ENCODE measurements at places on chromosomes 12 and 14.

DNA sequence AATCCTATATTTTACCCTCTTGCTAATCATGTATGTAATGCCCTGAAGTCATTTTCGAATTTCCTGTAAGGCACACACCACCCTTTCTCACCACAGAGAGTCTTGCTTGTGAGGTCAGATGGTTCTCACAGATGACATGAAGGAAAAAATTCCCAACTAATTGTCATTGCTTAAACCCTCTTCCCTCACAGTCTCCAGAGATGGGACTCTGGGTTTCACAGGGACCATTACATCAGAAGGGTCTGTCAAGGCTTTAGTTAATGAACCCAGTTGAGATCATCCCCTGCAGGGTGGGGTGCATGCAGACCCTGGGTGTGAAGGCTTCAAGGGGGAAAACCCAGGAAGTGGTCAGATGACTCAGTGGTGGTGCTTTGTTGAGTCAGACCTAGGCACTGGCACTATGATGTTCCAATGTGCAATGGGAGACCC is 229.6 kb downstream of the BCAT1 start:
- DNase-seq: no peak

- no peak for DNase-seq
Measured at GRCh38 chr14:44995770-44996294, 33.8 kb downstream of the TOGARAM1 start.

GRCh38 chr12:30268041-30268440 is 427.6 kb downstream of the IPO8 start:
- no peak for DNase-seq

GRCh38 chr14:91636604-91637003 is 95.3 kb downstream of the CATSPERB start:
- no peak for DNase-seq

- DNase-seq: peak; percentile 9
Measured at GRCh38 chr12:33605757-33606156, 166.1 kb upstream of the SYT10 start.

- DNase-seq: no peak
Measured at GRCh38 chr12:93547778-93548177, 24.7 kb upstream of the SOCS2 start.

DNA sequence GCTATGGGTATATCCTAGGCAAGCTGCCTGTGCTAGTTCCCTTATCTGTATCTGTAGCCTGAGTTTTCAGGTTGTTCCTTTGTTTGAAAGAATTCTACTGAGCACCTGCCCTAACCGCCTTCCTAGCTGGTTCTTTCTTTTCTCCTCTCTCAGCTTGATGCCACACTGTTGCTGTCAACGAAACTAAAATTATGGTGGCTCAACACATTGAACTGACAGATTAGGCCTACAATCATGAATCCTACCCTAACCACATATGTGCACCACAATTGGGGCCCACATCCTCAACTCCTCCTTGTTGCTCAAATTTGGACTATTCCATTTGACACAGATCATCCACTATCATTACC is 36.2 kb upstream of the RESF1 start:
- no peak for DNase-seq

DNA sequence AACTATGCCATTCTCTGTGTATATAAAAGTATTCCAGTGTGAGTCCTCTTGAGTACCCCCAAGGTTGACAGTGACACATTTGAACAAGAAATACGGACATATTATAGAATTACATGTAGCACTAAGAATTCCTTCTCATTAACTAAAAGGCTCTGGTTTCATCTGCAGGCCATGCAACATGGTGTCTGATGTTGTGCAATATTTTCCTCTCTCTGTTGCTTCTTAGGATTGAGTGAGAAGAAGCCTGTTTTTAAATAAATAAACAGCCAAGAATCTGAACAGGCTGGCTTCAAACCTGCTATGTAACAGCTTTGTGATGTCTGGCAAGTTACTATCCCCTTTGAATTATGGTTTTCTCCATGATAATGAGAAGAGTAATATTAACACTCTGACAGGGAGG is 22.2 kb upstream of the CCER1 start:
- no peak for DNase-seq

- no peak for DNase-seq
Measured at GRCh38 chr14:84988357-84988756, 541.6 kb upstream of the FLRT2 start.

DNA sequence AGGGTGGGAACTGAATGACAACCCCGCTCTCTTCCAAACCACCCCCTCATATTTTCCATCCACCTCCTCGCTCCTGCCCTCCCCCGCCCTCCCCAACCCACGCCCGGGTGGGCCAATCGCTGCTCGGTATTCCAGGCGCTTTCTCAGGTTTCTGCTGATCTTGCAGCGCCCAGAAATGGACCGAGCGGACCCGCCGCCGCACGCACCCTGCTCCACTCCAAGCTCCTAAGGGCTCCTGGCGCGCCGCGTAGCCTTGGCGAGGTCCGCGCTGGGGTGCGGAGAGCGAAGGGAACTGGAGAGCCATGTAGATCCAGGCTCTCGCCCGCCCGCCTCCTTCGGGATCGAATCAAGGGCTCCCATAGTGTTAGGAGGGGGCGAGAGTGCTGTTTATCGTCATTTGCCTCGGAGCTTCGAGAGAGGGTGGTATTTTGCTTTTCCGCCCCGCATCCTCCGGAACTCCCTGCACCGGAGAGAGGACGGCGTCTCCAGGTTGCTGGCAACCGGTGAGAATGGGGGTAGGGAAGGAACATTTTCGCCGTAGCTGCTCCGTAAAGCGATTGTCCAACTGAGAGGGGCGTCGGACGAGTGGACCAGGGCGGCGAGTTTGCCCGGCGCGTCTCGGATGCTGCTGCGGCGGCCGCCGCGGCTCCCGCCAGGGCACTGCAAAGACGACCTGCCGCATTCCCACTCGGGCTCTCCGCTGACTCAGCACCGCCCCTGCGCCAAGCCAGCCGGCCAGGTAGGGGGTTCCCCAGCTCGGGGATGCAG is at the start of gene KCNA1:
Gene KCNA1 (plus strand): TSS at position 172 of the 768 bp plus-strand sequence. CDS start 1,474 bp downstream, outside the sequence.
- peak; percentile 37 for DNase-seq

- DNase-seq: peak; percentile 68
Measured at GRCh38 chr14:70622111-70622712, 19.5 kb upstream of the TTC9 start.

- no peak for DNase-seq
Measured at GRCh38 chr12:38588624-38589305, 272.2 kb downstream of the ALG10B start.
